ENCODE measurements at places on chromosomes 7 and 10. TPM values are rescaled to one million over a fixed set of nuclear protein-coding genes. Genes with fewer than 3 reads are reported as not detected.

ABCB1 gene
- total RNA-seq: 1.5 TPM

DNA sequence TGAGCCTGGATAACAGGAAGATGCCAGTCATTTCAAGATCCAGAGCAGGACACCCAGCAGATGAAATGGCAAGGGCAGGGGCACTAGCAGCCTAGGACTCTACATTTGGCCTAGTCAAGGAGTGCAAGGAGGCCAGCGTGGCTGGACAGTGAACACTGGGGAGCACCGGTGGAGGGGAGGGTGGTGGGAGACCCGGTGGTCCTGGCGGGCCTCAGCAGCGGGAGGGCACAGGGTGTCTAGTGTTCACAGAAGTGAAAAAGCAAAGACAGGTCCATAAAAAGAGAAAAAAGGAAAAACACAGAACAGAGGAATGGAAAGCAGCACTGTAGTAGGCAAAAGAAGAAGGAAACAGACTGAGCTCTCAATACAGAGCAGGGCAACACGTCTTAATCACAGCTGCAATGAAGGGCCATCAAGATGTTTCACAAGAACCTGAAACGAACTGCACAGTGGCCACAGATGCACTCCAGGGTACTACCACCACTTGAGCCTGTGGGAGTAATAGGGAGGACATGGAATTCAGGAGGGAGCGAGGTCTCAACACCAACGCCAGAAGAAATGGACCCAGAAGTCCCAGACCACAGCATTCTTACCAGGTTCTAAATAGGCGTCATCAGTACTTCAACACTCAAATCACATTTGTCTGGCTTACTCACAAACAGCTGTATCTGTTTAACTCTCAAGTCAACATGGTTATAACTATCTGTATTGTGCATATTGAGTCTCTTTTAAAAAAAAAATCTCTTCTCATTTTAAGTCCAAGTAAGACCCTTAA is 573.7 kb downstream of the PARD3 start:
- no peak for DNase-seq

DNA sequence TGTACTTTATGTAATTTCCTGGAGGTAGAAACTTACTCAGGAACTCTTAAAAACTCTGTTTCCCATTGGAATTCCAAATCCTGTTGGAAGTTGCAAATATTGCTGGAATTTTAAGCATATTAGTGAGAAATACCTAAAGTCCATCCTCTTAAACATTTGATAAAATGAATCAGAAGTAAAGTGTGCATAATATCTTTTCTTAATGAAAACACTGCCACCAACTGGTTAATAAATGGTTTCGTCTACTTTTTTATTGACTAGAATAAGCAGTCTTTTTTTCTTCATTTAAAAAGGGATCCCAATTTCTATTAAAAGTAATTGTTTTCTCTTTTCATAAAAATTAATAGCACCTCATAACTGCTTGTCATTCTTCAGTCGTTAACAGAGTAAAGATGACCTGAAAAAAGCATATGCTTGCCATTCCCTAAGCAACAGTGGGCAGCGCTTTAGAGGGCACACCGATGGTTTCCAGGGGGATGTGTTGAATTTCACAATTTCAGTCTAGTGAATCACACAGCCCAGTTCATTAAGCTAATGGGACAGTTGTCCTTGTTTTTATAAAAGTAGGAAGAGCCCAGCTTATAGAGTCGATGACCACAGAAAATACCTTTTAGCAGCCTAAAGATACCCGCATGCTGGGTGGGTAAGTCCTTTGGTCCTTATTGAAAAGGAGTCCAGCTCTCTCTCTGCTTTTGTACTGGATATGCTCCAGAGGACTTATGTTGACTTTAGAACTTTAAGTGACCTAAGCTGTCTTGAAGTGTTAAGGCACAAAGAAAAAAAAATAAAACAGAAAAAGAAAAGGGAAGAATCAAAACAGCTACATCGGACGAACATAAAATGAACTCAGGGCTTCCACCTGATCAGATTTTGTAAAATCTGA is 28.5 kb downstream of the NPS start:
- no peak for DNase-seq

DNA sequence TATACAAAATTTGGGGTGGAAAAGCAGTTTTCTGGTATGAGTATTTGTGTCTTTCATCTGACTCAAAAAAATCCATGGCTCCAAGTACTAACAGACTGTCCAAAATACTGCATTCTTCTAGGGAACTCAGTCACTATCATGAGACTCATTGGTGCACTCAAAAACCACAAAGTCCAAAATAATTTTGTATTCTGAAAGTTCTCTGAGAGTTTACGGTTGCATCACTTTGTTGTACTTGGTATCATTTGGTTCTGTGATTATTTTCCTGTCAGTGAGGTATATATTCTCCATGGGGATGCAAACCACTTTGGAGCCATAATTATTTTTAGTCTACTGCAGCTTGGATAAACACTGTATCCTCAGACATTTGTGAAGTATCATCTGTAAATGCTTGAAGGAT is 28.0 kb upstream of the CABCOCO1 start:
- no peak for DNase-seq

HOXA5 gene
- total RNA-seq: 0.24 TPM

DNA sequence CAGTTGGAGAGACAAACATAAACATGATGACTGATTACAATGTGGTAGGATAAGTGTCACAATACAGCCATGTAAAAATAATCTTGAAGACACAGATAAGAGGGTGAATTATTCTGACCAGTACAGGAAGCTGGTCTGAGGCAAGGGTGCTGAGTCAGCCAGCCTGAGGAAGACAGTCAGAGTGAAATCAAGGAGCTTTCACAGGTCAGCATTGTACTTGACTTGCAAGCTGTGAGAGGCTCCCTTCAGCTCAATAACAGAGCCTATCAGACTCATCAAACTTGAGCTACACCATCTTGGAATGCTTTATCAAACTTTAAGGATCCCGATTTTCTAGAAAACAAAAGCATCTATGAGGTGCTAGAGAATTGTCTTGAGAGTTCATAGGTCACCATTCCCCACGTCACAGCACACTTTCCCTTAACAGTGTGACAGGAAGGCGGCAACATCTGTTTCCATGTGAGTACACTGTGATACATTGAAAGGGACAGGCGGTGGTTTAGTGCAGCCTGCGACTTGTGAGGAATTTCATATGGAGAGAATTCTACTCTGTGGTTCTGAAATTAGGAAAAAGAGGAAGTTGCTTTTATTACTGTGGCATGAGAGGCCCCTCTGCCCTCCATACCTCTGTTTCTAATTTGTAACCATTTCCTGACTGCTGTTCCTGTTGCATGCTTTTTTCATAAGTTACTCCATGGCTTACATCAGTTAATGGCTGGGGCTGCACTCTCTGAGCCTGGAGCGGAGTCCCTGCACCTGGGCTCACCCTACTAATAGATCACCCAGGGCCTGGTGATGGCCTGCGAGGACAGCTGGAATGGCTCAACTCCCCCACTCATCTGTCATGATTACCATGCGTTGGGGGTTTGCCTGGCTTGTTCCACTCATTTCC is 417.1 kb downstream of the SUGCT start:
- no peak for DNase-seq

UPK3BL1 gene
- 12.0 TPM for total RNA-seq

OPN4 gene
- 0.19 TPM for total RNA-seq

All from right atrium auricular region (tissue), 2 donors.